ENCODE measurements at places on chromosomes 5 and 9.
A peak's percentile ranks its signal among the peaks of the same experiment; 100 is the strongest.

DNA sequence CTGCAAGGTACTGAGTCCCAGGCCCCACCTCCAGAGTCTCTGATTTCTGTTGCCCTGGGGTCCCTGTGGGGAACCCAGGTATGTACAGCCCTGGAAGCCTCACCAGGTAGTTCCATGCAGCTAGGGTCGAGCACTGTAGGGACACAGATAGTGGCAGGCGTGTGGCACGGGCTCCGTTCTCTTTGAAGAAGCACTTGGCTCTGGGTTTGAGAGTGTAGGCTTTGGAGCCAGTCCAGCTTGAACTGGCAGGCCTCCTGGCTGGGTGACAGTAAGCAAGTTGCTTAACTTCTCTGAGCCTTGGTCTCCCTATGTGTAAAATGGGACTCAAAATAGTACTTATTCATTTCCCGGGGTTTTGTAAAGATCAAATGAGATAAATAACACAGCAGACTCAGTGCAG is 5.6 kb downstream of the OLFM1 start:
- no peak for DNase-seq

GRCh38 chr9:80085668-80086067 is 513.9 kb downstream of the TLE4 start:
- DNase-seq, result no peak

GRCh38 chr9:122349201-122349600 is 21.6 kb upstream of the PTGS1 start:
- DNase-seq, result no peak

GRCh38 chr9:97934321-97935115 is 3.5 kb downstream of the HEMGN start:
- DNase-seq, result peak; percentile 46

GRCh38 chr5:178120607-178121357 is 7.5 kb downstream of the N4BP3 start:
- peak; percentile 76 for DNase-seq

DNA sequence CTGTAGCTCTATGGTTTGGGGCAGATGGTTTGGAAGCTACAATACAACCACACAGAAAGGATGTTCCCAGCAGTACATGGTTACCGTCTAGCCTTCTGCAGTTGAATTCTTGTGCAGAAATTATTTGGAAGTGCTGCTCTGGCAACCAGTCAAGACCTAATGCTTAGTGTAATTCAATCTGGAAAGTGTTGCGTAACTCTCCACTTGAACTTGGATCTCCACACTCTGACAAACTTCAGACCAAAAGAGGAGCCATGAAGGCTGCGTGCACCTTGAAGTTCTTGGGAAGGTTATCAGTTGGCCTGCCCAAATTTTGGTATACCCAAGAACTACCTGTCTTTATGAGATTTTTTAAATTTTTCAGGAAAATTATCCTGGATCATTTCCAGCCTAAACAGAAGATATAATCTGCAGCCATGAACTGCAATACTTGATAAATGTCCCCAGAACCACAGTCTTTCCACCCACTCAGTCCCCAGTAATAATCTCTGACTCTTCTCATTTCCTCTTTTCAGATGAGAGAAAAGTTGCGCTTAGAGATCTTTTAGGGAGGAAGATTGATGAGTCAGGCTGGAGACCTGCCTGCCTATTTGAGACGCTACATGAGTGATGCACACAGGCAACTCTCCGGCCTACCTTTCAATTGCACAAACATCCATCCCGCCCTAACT is 159.9 kb downstream of the FANCC start:
- no peak for DNase-seq

DNA sequence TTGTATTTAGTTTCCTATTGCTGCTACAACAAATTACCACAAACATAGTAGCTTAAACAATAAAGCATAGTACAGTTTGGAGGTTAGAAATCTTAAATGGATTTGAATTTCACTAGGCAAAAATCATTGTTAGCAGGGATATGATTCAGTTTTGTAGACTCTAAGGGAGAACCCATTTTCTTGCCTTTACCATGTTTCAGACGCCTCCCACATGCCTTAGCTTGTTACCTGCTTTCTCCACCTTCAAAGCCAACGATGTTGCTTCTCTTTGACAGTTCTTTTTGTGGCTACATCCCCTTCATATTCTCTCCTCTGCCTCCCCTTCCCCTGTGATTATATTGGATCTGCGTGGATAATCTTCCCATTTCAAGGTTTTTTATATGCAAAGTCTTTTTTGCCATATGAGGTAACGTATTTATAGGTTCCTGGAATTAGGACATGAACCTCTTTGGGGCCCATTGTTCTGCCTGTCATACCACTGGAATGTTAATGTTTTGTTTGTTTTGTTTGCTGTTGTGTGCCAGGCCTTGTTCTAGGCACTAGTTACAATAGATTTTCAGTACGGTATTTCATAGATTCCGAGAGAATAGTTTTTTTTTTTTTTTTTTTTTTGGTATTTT is 54.1 kb downstream of the UHRF2 start:
- DNase-seq, result no peak

GRCh38 chr9:33107762-33108161 is 31.3 kb upstream of the SMU1 start:
- DNase-seq, result no peak

DNA sequence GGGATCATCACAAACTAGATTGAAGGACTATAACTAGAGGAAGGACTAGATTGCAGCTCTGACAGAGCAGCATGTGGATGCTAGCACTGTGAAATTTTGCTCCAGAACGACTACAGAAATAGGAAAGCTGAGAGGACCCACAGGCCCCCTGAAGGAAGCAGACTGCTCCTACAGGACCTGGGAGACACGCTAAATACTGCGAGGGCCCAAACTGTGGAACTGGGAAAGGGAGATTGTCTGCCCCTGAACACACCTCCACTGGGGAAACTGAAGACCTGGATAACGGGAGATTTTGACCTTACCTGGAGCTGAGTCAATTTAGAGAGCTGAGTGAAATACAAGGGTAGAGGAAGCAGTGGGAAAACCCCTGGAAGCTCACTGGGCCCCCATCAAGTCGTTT is 19.2 kb downstream of the TRIM36 start:
- DNase-seq, result no peak

GRCh38 chr5:131776450-131776849 is 20.4 kb downstream of the FNIP1 start:
- DNase-seq, result no peak

- DNase-seq, result no peak
Observed at GRCh38 chr5:137629646-137630045, 106.2 kb downstream of the KLHL3 start.

DNA sequence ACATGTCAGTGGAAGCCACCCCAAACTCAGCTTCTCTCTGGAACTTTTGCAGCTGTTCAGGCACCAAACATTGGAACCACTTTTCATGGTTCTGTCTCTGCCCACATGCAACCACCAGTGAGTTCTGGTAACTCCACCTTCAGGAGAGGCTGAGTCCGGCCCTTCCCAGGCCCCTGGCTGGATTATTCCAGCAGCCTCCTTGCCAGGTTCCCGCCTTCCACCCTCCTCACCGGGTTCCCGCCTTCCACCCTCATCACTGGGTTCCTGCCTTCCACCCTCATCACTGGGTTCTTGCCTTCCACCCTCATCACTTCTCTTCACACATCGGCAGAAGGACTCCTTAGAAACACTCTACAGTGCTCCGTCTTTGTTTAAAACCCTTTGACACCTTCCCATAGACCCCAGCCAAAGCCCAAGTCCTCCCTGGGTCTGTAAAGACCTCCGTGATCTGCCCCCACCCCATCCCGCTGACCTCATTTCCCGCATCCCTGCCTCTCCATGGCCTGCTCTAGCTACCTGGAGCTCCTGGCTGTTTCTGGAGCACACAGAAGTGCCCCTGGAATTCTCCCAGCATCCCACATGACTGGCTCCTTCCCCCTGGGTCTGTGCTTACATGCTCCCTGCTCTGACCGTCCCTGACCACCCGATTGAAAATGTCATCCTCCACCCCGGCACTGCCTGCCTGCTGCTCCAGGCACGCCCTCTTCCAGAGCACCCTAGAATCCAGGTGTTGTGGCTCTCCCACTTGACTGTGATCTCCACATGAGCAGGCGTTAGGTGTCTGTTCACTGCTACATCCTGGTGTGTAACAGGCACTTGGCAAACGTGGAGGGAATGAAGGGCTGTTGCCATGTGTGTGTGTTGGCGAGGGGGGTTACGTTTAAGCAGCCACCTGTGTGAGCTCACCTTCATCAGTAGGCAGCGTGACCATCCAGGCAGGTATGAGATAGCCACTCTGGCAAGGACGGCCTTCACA is 17.7 kb downstream of the ROPN1L start:
- no peak for DNase-seq

- DNase-seq, result no peak
Observed at GRCh38 chr9:133735415-133735775, 2.8 kb downstream of the SARDH start.

DNA sequence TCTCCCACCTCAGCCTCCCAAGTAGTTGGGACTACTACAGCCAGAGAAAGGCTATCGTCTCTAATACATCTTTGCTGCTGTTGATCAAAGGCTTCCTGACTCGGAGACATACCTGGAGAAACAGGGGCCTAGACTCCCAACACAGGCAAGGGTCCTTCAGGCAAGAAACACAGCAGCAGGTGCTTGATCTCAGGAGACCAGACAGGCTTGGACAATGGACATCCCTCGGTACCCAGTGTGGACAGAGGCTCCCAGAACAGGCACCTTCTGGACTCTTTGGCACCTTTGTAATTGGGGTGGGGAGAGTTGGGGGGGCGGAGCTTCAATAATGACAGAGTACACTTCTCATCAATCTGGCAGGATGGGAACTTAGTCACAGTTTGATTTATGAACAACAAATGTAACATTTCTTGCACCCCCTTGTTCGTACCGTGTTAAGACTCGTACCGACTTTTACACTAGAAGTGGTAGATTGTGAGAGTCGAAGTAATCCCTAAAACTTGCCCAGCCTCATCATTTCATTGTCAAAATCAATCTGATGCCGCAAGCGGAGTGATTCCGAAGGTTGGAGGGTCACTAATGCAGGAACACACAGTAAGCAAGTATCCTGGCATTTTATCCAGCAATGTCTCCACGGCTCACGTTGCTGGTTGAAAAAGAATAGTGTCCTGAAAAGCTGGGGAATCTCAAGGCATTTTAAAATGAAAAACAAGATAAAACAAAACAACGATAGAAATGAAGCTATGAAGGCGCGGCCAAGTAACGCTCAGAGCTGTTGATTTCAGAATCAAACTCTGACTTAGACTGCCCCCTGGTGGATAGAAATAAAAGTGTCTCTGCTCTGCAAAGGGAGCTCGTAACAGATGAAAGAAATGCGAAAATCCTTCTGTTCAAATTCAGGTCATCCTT is 46.4 kb upstream of the STK32A start:
- no peak for DNase-seq

- DNase-seq, result no peak
Observed at GRCh38 chr9:104094534-104095015, 466 bp downstream of the SMC2 start.

GRCh38 chr5:68316469-68316868 is 100.9 kb downstream of the PIK3R1 start:
- DNase-seq, result no peak

DNA sequence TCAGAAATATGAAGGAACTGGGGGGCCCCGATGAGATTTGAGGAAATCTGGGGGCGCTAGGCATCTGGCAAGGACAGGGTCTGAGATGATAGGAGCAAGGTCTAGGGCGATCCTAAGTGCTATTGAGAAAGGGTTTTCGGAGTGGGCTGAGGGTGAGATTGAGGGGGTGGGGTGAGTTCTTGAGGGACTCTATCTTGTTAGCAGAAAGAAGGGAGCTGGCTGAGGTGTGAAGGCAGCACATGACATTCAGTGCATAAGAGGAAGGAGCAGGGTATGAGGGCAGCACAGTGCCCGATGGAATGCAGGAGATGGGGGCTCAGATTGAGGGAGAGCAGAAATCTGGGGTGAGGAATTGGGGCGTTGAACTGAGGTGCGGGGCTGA is 640 bp downstream of the TRIM32 start:
- DNase-seq, result no peak
